ENCODE measurements at places on chromosomes 16 and 17.

GRCh38 chr17:79213305-79213704 is 138.7 kb downstream of the ENGASE start:
- DNase-seq: no peak

- DNase-seq: no peak
Measured at GRCh38 chr16:57863434-57864160, 61.3 kb upstream of the KIFC3 start.

- no peak for DNase-seq
Measured at GRCh38 chr17:40467281-40467867, 24.1 kb downstream of the IGFBP4 start.

- no peak for DNase-seq
Measured at GRCh38 chr16:67149276-67150046, 1.3 kb downstream of the B3GNT9 start.

DNA sequence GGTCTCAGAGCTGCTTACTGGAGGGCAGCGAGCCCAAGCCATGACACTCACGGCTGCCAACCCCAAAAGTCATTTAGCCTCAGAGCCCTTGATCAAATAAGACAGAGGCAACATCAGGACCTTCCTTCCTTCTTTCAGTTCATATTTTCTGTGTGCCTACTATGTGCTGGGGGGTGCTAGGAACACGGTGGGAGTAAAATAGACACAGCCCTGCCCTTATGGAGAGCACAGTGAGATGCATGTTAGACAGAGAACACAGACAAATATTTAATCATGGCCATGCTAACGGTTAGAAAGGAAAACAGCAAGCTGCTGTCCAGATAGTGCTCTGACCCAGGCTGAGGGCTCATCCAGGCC is 4.5 kb upstream of the BRD7 start:
- no peak for DNase-seq

DNA sequence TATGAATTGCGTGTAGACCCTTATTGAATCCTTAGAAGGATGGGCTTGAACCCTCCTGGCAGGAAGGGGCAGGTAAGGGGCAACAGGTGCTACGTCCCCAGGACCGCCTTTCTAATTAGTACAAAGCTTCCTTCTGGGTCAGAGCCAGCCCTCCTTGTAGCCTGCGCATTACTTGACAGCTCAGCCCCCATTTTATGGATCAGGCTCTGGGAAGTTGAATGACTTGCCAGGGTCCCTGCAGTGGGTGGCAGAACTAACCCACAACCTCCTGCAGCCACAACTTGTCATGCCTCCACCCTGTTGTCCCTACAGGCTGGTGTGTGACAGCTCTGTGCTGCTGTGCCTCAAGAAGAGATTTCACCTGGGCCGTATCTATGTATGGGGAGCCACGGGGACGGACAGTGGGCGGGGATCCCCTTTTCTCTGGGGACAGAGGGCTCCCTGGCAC is 2.7 kb downstream of the MYO15B start:
- no peak for DNase-seq

DNA sequence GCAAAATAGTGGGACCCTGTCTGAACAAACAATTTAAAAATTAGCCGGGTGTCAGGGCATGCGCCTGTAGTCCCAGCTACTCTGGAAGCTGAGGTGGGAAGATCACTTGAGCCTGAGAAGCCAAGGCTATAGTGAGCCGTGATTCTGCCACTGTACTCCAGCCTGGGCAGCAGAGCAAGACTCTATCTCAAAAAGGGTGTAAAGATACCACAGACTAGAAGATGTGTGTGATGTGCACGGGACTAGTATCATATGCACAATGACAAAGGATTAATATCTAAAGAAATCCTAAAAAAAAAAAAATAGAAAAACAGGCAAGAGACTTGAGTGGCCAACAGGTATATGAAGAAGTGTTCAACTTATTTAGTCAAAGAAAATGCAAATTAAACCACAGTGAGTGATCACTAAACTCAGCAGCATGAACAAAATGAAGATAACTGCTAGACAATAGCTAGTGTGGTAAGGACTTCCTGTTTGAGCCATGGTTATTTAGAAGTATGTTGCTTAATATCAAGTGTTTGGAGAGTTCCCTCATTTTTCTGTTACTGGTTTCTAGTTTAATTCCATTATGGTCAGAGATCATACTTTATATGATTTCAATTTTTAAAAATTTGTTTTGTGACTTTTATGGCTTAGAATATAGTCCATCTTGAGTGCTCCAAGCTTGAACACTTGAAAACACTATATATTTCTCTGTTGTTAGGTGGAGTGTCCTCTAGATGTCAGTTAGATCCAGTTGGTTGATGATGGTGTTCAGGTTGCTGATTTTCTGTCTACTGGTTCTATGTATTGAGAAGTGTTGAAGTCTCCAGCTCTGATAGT is 14.7 kb upstream of the SLX4 start:
- no peak for DNase-seq

- no peak for DNase-seq
Measured at GRCh38 chr16:27803775-27804549, 254.0 kb downstream of the KATNIP start.

DNA sequence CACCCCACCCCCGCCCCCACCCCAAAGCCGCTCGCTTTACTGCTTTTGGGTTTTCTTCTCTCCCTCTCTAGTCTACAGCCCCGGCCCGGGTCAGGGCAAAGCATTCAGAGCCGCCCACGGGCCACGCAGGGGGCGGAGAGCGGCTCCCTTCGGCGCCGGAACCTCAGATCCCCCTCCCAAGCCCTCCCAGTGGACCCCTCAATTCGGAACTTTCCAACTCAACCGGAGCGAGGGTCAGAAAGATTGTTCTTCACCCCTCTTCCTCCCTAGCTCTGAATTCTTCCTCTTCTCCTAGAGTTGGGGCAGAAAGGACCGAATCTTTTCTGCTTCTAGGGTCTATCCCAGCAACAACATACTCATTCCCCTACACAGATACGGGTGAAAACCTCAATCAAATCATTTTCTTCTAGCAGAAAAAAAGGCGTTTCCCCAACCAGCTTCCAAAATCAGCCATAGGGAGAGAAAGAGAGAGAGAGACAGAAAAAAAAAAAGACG is 1.0 kb downstream of the HOXB2 start:
- no peak for DNase-seq

DNA sequence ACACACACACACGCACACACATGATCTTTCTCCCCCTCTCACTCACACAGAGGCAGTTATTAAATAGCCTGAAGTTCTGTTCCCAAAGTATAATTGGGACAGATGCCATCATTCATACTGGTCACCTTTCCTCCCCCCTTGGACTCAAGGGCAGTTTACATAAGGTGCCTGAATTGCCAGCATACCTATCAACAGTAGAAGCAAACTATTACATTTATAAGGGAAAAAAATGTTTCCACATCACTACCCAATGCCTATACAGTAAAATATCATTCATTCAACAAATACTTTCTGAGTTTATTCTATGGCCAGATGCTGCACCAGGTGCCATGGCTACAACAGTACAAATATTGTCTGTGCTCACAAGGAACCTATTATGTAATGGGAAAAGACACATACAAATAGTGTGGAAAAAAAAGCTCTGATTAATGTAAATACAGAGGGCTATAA is 6.3 kb downstream of the CNTD1 start:
- no peak for DNase-seq

GRCh38 chr17:27609611-27610303 is 21.2 kb upstream of the LGALS9 start:
- no peak for DNase-seq

GRCh38 chr17:29291163-29291752 is 2.7 kb downstream of the NUFIP2 start:
- DNase-seq: no peak

DNA sequence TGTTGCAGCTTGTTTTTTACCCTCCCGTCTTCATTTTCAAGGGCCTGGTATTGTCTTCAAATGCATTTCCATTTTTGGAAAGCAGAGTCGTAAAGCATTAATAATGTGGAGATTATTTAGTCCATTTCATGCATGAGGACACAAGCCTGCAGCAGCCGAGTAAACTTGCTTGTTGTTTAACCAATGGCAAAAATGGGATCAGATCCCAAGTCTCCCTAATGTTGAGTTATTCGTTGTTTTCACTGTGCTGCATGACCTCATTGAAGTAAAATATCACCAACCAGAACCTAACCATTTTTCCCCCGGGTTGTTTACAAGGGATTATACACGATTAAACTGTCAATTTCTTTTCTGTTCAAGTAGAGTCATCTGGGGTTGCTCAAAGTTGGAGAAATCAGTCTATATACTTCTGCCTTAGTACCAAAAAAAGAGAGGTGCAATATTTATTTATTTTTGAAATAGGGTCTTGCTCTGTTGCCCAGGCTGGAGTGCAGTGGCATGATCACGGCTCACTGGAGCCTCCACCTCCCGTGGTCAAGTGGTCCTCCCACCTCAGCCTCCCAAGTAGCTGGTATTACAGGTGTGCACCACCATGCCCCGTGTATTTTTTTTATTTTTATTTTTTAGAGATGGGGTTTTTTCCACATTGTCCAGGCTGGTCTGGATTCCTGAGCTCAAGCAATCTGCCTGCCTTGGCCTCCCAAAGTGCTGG is 12.4 kb downstream of the AMZ2 start:
- DNase-seq: no peak

DNA sequence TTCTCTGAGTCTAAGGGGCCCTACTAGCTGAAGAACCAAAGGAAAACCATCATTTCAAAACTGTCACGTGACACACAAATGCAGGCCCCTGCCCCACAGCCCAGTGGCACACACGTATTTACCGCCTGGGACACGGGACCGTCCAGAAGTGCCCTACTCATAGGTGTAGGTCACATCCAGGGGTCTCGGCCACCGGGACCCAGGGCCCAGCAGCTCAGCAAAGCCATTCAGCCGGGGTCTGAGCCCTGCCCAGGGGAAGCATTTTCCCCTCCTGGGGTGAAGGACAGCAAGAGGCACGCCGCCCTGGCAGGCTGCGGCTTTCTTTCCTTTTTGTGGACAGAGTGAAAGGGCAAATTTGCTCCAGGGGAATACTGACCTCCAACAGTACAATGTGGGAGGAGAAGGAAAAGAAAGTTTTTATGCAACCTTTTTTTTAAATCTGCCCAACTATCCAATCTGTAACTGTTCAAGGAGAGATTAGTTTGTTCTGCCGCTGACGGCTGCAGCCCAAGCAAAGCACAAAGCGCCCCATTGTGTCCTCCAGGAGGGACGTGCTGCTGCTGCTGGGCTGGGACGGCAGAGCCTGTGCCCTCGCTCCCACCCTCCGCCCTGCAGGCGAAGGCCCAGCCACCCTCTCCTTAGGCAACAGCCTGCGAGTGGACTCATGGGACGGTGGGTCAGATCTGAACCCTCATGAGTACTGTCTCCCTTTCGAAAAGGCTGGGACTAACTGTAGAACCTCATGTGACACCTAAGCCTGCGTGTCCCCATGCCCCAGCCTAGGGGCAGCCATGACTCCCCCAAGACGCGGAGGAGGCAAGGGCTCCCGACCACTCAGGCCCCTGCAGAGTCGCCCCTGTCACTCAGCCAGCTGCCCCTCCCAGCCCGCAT is 21.3 kb downstream of the SLC7A5 start:
- DNase-seq: no peak

- no peak for DNase-seq
Measured at GRCh38 chr17:34527908-34528470, 51.4 kb upstream of the TMEM132E start.

- DNase-seq: no peak
Measured at GRCh38 chr16:10296956-10297340, 88.9 kb upstream of the ATF7IP2 start.

DNA sequence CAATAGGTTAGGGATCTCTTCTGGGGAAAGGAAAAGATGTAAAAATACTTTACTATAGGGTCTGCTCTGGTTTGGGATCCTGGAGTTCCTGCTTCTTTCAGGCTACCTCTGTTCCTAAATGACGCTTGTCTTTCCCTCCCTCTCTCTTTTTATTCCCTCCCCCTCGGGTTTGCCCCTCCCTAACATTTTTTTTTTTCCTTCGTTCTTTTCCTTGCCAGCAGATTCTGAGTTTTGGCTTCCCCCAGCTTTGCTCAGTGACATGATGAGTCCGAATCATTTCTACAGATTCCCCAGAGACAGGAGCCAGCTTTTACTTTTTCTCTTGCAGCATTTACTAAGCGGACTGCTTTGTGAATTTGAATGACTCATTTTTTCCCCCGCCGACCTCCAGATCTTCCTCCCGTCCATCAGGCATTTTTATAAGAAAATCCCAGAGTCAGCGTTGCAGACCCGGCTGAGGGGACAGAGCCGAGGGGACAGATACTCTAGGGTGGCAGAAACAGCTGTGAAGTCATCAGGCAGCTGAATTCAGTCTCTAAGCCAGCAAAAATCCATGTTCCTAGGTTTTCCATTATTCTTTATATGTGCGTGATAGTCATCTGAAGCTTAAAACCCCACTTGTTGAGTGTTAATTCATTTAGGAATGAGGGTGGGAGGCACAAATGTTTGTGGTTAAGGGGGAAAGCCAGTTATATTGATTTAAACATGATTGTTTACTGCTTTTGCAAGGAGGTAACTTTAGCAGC is at the start of gene TMEM100:
TSS of gene TMEM100 (minus strand) at position 123 of the 746 bp plus-strand sequence. CDS start 1,794 bp downstream, outside the sequence.
- DNase-seq: peak; percentile 92

DNA sequence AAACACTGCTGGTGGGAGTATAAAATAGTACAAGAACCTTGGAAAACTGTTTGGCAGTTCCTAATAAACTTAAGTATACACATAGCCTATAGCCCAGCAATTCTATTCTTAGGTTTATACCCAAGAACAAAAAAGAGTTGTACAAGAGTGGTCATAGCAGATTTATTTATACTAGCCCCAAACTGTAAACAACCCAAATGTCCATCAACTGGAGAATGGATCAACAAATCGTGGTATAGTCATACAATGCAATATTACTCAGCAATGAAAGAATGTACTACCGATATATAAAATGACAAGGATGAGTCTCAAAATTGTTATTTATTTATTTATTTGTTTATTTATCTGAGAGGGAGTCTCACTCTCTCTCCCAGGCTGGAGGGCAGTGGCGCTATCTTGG is 23.1 kb downstream of the GNGT2 start:
- no peak for DNase-seq

GRCh38 chr17:80760511-80760911 is 215.9 kb downstream of the RPTOR start:
- no peak for DNase-seq

GRCh38 chr17:49836111-49837030 is 11.5 kb downstream of the TAC4 start:
- no peak for DNase-seq
